Inflammatory macrophage treated with lipopolysaccharide for 4 hours (primary cell): ENCODE measurements at places on chromosomes 2 and 18.

DNA sequence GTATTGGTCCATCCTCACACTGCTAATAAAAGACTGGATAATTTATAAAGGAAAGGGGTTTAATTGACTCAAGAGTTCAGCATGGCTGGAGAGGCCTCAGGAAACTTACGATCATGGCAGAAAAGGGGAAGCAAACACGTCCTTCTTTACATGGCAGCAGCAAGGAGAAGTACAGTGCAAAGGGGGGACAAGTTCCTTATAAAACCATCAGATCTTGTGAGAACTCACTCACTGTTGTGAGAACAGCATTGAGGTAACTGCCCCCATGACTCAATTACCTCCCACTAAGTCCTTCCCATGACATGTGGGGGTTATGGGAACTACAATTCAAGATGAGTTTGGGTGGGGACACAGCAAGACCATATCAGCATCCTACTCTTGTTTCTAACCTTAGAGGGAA is 37.0 kb downstream of the SP100 start:
- DNase-seq, result peak; percentile 61

DNA sequence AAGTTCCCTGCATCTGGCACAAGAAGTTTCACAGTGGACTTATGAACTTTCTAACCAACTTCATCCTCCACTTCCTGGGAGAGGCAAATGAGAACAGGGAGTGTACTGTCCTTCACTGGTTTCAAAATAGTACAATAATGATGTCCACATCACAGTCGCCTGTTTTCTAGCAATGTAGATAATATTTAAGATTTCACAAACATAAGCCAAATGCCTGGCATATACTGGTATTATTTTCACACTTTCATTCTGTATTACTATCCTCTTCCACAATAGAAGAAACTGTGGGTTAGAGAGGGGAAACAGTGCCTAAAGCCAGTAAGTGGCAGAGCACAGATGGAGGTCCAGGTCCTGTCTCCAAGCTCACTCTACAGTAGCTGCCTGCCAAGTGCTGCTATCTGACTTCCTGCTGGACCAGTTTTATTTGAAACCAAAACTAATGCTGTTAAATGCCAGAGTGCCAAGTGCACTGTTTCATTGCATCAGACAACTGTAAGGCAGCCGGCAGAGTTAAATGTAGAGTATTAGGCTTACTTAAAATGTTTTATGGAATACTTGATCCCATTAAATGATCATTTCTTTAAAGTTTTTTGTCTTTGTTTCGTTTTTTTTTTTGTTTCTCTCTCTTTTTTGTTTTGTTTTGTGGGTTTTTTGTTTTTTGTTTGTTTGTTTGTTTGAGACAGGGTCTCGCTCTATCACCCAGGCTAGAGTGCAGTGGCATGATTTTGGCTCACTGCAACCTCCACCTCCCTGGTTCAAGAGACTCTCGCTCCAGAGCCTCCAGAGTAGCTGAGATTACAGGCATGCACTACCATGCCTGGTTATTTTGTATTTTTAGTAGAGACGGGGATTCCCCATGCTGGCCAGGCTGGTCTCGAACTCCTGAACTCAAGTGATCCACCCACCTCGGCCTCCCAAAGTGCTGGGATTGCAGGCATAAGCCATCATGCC is 15.1 kb downstream of the COBLL1 start:
- DNase-seq, result peak; percentile 18

GRCh38 chr2:20224164-20224715 is 690 bp downstream of the SDC1 start:
- no peak for DNase-seq

- no peak for DNase-seq
Observed at GRCh38 chr2:172219201-172219600, 116.5 kb upstream of the DLX2 start.

DNA sequence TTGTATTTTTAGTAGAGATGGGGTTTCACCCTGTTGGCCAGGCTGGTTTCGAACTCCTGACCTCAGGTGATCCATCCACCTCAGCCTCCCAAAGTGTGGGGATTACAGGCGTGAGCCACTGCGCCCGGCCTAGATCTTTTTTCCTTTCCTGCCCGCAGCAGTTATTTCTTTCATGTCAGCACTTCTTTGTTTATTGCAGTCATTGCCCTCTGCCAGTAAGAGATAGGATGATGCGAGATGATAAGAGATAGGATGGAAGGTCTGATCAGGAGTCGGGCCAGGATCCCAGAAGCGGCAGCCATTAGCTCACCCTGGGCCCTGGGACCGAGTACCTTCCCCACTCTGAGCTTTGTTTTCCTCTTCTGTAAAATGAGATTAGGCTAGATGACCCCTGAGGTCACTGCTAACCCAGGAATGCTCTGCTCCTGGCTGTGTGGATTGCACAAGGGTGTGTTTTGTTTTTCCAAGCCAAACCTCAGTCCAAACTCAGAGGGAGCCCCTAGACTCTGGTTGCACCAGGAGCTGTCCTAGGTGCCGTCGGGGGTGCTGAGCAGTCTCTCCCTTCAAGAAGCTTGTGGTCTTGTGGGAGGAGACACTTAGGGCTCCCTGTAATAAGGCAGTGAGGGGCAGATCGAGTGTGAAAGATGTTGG is 63.3 kb downstream of the LPIN1 start:
- DNase-seq, result no peak

- no peak for DNase-seq
Observed at GRCh38 chr2:174436351-174436750, 40.8 kb downstream of the SCRN3 start.

GRCh38 chr2:222451224-222451674 is 26.9 kb downstream of the SGPP2 start:
- DNase-seq, result no peak
